ENCODE measurements at places on chromosomes 13 and 19. TPM values are rescaled to one million over a fixed set of nuclear protein-coding genes. Genes with fewer than 3 reads are reported as not detected.
A peak's percentile ranks its signal among the peaks of the same experiment; 100 is the strongest.

GRCh38 chr19:1279782-1280341, 4.5 kb downstream of the FAM174C start:
- DNase-seq, result peak; percentile 87

DNA sequence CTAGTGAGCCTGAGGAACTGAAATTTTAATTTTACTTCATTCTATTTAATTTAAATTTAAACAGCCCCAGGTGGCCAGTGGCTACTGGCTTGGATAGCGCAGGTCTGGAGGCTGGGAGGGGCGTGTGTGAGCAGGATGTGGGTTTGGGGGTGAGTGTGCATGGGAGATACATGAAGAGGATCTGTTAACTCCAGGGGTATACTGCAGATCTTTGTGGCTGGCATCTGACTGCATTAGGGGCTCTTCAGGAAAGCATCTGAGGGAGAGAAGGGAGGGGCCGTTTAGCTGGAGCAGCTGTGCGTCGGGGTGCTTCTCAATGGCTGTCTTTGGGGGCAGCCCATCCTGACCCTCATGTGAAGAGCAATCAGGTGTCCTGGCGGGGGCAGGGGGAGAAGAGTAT, 6.8 kb downstream of the SHANK1 start:
- no peak for DNase-seq

GRCh38 chr13:27641711-27642502, 20.2 kb downstream of the POLR1D start:
- no peak for DNase-seq

- no peak for DNase-seq
Measured at GRCh38 chr19:4370418-4371041, 27.2 kb downstream of the MPND start.

FFAR3 gene
- total RNA-seq, result not detected

- DNase-seq, result no peak
Measured at GRCh38 chr19:46919324-46919723, 58.5 kb downstream of the ARHGAP35 start.

GRCh38 chr13:29595380-29596063, at the start of gene SLC7A1:
Gene SLC7A1, minus strand, starts transcription at chr13:29595688. Its CDS starts 59,500 bp downstream, at chr13:29536188.
- DNase-seq, result peak; percentile 67

GRCh38 chr13:44693156-44693764, 117.1 kb upstream of the TSC22D1 start:
- DNase-seq, result no peak

- DNase-seq, result no peak
Measured at GRCh38 chr13:23966221-23966690, 69.0 kb upstream of the C1QTNF9B start.

- no peak for DNase-seq
Measured at GRCh38 chr19:32471095-32471494, 65.5 kb downstream of the DPY19L3 start.

GRCh38 chr13:113630804-113631203, 27.2 kb downstream of the ATP4B start:
- no peak for DNase-seq

ZNF578 gene
- 0.86 TPM for total RNA-seq

- no peak for DNase-seq
Measured at GRCh38 chr13:51539887-51540286, 44.4 kb upstream of the WDFY2 start.

SLITRK6 gene
- 33.8 TPM for total RNA-seq

IFNL3 gene
- total RNA-seq, result not detected

ATP4A gene
- not detected for total RNA-seq

PAK4 gene
- total RNA-seq, result 56.8 TPM

- DNase-seq, result no peak
Measured at GRCh38 chr13:48448959-48449614, 36.2 kb upstream of the LPAR6 start.

DNA sequence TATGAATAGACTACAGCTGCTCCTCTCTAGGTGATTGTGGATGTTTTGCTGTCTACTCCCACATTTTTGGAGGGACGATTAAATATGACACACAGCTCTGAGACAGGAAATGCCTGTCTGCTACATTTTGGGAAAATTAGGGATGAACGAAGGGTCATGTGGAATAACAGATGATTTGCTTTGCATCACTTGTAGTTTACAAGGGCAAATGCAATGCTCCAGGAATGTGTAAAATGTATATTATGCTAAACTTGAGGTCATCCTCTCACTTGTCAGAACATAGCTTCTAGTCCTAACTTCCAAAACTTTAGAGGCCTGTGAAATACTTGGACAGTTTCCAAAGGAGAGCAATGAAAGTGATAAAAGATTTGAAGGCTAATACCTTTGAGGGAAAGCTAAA, 284.2 kb upstream of the DACH1 start:
- DNase-seq, result no peak

Data from neural crest cell (in vitro differentiated cells).